Lung (tissue), 17 donors: ENCODE measurements at places on chromosomes 2 and 18. TPM values are rescaled to one million over a fixed set of nuclear protein-coding genes. Genes with fewer than 3 reads are reported as not detected.
A peak's percentile ranks its signal among the peaks of the same experiment; 100 is the strongest.

GRCh38 chr2:103249462-103249861 is 487.6 kb downstream of the TMEM182 start:
- no peaks in the 10 kb centered on the region for H3K4me1 ChIP-seq
- no peak overlapping the region for H3K27ac ChIP-seq
- no peak overlapping the region for H3K4me3 ChIP-seq
- no peak for DNase-seq
- H3K27me3 ChIP-seq, result no peaks in the 10 kb centered on the region
- no peaks in the 10 kb centered on the region for H3K36me3 ChIP-seq

The CRYGD gene
- not detected for total RNA-seq

DNA sequence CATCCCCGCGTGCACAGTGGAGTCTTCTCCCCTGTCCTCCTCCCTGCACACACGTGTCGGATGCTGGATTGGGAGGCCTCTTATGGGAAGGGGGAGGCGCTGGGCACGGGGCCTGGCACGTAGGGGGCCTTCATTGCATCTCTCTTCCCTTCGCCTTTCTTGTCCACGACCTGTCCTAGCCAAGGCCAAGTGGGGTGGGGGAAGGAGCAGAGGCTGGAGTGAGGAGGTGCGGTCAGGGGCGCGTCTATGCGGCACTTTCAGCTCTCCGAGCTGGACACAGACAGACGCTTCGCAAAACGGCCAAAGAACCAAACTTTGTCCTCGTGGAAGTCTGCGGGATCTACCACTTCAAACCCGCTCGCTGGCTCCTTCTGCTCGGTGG is 13.4 kb downstream of the ALPG start:
- peaks cover 68% of the 10 kb centered on the region for H3K27me3 ChIP-seq
- H3K27ac ChIP-seq, result no peak overlapping the region

The GALNT13 gene
- total RNA-seq, result 3.1 TPM

DNA sequence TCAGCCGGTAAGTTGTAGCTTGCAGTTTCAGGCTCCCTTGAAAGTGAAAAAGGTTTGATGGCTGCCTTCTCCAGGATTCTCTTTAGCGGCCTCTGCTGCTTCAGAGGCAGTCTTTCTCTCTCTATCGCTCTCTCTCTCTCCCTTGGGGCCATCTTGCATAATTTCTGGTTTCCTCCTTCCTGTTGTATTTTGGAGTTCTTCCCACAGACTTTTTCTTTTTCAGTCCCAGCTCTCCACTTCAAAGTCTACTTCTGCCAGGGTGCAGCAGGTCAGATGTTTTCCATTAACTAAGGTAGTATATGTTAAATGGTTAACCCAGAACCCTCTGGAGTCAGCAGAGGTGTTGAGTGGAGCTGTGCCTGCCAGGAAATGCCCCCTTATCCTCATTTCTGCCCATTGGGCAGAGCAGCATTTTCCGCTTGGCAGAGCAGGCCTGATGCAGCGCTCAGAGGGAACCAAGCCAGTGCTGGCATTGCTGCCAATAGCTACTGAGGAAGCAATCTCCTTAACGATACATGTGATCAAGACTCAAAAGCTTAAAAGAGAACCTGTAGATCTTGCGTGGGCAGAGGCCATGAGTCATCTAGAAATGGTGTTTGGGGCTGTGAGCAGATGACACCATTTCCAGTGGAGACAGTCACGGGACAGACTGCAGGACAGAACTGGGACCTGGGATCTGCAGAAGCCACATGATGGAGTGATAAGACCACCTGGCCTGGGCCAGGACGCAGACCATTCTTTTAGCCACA is 20.8 kb downstream of the DBI start:
- DNase-seq, result no peak
- H3K36me3 ChIP-seq, result no peaks in the 10 kb centered on the region
- H3K4me1 ChIP-seq, result peaks cover 19% of the 10 kb centered on the region
- peak overlapping the region; percentile 40 for H3K27ac ChIP-seq
- H3K4me3 ChIP-seq, result no peak overlapping the region

DNA sequence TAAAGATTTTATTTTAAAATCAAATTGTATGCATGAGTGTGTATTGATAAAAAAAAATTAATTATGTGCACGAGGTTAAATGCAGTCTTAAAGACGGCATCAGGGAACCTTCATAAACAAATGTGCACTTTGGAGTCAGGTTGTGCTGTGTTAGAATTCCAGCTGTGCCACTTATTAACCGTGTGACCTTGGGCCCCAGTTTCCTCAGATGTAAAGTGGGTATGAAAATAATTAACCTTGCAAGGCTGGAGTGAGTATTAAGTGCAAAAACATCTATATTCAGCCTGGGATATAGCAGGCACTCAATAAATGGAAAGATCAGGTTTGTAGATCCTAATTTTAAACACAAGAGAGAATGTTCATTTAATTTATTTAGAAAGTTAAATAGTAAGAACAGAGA is 14.5 kb upstream of the MYCN start:
- no peaks in the 10 kb centered on the region for H3K36me3 ChIP-seq
- no peaks in the 10 kb centered on the region for H3K27me3 ChIP-seq
- DNase-seq, result no peak
- no peak overlapping the region for H3K4me3 ChIP-seq
- no peak overlapping the region for H3K27ac ChIP-seq

The PLCL1 gene
- 4.0 TPM for total RNA-seq

DNA sequence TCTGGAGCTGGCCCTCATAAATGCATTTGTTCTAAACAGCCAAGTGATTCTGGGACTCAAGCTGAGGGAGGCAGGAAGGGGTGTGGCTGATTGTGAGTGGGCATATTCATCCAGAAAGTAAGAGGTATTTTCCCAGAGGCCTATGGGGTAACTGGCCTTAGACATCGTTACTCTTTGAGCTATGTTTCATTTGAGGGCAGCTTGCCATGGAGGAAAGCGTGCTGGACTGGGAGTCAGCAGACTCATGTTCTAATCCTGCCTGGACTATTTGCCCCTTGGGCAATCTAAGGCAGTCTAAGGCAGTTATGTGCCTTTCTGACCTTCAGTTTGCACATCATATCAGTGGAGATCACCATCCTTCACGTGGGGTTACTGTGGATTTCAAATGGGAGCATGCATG is 93.5 kb upstream of the SLC14A2 start:
- no peaks in the 10 kb centered on the region for H3K27me3 ChIP-seq
- no peak for DNase-seq
- H3K4me1 ChIP-seq, result peaks cover 44% of the 10 kb centered on the region
- H3K4me3 ChIP-seq, result no peak overlapping the region
- H3K27ac ChIP-seq, result peak overlapping the region; percentile 21
- no peaks in the 10 kb centered on the region for H3K36me3 ChIP-seq

The GCG gene
- not detected for total RNA-seq

DNA sequence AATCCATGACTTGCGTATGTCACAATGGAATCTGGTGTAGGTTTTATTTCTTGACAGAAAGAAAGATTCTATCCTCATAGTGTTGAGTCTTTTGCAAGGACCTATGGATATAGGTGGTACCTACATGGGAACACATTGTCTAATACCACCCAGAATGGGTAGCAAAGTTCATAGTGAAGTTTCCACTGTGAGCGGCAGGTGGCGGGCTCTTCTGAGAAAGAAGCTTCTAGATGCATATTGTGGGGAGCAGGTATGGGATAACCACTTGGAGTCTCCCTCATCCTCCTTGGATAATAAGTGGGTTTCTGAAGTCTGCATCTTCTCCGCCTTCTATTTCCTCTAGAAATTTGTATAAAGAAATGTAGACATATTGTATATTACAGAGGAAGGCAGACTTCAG is 44.9 kb downstream of the LINC00305 start:
- no peak for DNase-seq
- H3K27ac ChIP-seq, result no peak overlapping the region
- no peaks in the 10 kb centered on the region for H3K36me3 ChIP-seq
- no peak overlapping the region for H3K4me3 ChIP-seq
- no peaks in the 10 kb centered on the region for H3K4me1 ChIP-seq

DNA sequence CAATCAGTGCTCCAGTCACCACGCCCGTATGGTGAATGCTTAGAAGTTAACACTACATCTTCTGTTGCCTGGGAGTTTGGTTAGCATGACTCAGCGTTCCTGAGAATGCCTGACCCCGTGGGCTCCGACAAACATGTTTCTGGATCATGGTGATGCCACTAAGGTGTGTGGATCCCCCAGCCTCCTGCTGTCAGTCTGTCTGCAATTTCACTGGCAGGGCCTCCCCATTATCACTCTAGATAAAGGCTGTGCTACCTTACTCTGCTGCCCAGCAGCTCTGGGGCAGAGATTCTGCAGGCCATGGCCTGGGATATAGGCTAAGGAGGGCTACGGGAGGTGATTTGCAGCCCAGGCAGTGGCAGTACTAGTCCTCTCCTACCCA is 66.0 kb downstream of the STPG4 start:
- H3K4me1 ChIP-seq, result peaks cover 51% of the 10 kb centered on the region
- H3K36me3 ChIP-seq, result no peaks in the 10 kb centered on the region
- no peak overlapping the region for H3K27ac ChIP-seq

DNA sequence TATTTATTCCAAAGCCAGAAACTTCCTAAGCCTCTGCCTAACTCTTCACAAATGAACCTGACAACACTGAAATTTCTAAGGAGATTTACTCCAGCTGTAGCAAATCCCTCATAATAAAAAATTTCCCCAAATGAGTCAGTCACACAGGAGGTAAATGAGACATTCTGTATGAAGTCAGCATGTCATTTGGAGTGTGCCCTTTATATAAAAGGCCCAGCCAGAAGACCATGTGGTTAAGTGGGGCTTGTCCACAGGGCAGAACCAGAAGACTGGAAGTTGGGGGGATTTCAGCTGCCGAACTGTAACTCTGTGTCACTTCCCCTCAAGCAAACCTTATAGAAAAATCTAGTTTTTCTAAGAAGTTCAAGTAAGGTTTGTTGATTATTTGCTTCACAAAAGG is 30.2 kb downstream of the NRP2 start:
- peaks cover 18% of the 10 kb centered on the region for H3K4me1 ChIP-seq
- no peak for DNase-seq
- H3K27ac ChIP-seq, result no peak overlapping the region
- no peak overlapping the region for H3K4me3 ChIP-seq
- peaks cover 2% of the 10 kb centered on the region for H3K36me3 ChIP-seq

The LIMS4 gene
- total RNA-seq, result 3.2 TPM

GRCh38 chr2:200786826-200787225 is 24.9 kb upstream of the BZW1 start:
- DNase-seq, result peak; percentile 23
- H3K4me1 ChIP-seq, result peaks cover 3% of the 10 kb centered on the region
- H3K27ac ChIP-seq, result no peak overlapping the region
- H3K27me3 ChIP-seq, result no peaks in the 10 kb centered on the region

The CNTNAP5 gene
- total RNA-seq, result 0.03 TPM

DNA sequence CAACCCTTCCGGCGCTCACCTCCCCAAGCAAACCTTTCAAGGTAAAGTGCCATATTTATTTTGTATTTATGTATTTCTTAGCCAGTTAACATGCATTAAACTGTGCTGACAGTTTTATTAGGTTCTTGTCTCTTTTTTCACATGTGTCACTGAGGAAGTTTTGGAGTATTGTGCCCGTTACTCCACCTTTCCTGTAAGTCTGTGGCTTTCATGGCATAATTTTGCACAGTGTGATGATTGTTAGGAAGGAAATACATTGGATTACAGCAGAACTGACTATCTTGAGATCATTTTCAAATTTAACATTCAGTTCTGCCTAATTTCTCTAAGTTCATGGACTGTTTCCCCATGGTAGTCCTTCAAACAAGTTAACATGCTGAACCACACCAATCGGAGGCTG is 67.7 kb downstream of the COLEC12 start:
- no peak overlapping the region for H3K27ac ChIP-seq
- H3K27me3 ChIP-seq, result no peaks in the 10 kb centered on the region
- no peak for DNase-seq
- no peaks in the 10 kb centered on the region for H3K4me1 ChIP-seq
- H3K36me3 ChIP-seq, result peaks cover 2% of the 10 kb centered on the region

- H3K27ac ChIP-seq, result no peak overlapping the region
- H3K36me3 ChIP-seq, result no peaks in the 10 kb centered on the region
- H3K27me3 ChIP-seq, result no peaks in the 10 kb centered on the region
- no peak overlapping the region for H3K4me3 ChIP-seq
- peak; percentile 35 for DNase-seq
Observed at GRCh38 chr18:1018181-1018681, 113.6 kb downstream of the ADCYAP1 start.

The MATN3 gene
- 3.6 TPM for total RNA-seq

GRCh38 chr2:113278073-113278741 is 514 bp downstream of the PAX8 start:
- H3K4me1 ChIP-seq, result peaks cover 7% of the 10 kb centered on the region
- H3K27ac ChIP-seq, result no peak overlapping the region
- DNase-seq, result no peak
- no peak overlapping the region for H3K4me3 ChIP-seq
- H3K36me3 ChIP-seq, result no peaks in the 10 kb centered on the region

DNA sequence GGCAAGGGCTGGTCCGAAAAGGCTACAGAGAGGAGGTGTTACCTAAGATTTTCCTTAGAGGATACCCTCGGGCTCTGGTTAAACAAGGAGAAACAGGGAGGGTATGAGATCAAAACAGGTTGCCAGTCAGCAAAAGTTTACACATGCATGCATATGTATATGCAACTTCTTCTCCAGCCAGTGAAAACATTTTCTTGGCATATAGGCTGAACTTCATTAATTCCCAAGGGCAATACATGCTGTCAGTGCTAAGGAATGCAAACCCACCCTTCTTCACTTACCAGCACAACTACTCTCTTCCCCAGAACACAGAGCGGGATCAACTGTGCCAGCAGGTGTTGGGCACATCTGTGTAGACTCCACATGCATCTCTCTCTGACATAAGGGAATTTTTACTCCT is 176.0 kb downstream of the GFPT1 start:
- no peak for DNase-seq
- H3K36me3 ChIP-seq, result peaks cover 7% of the 10 kb centered on the region
- H3K27ac ChIP-seq, result no peak overlapping the region

GRCh38 chr2:110770959-110771431 is 38.6 kb downstream of the ACOXL start:
- H3K4me3 ChIP-seq, result no peak overlapping the region
- peak; percentile 59 for DNase-seq
- peaks cover 3% of the 10 kb centered on the region for H3K36me3 ChIP-seq
- no peaks in the 10 kb centered on the region for H3K27me3 ChIP-seq
- peaks cover 15% of the 10 kb centered on the region for H3K4me1 ChIP-seq
